ENCODE measurements at places on chromosomes 13 and 19. TPM values are rescaled to one million over a fixed set of nuclear protein-coding genes. Genes with fewer than 3 reads are reported as not detected.

DNA sequence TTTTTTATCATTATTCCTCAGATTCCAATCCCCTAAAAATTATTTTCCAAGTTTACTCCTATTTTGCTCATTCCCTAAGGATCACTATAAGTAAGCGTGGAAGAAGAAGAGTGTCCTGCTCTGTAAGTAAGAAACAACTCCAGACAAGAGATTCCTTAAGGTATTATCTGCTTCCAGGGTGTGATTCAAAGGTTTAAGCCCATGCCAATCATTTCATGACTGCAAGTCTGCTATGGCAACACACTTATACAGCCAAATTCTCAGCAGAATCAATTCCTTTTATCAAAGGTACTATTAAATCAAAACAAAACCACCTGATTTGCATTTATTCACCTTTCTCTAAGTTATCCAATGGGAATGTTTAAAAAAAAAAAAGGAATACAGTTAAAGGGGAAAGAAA lies 43.7 kb downstream of the FOXO1 start:
- no peak overlapping the region for H3K27ac ChIP-seq
- H3K36me3 ChIP-seq = no peaks in the 10 kb centered on the region
- peaks cover 81% of the 10 kb centered on the region for H3K4me1 ChIP-seq

GRCh38 chr13:99307247-99307646 lies at the start of gene GPR183:
TSS of gene GPR183 (minus strand) at chr13:99307399. CDS start at chr13:99296145, 11,254 bp downstream.
- peak within 1 kb of the TSS; percentile 50 for H3K4me3 ChIP-seq
- H3K4me1 ChIP-seq = peaks cover 77% of the 10 kb centered on the region
- peak within 1 kb of the TSS; percentile 71 for H3K27ac ChIP-seq
- no peaks in the 10 kb centered on the region for H3K36me3 ChIP-seq
- H3K27me3 ChIP-seq = no peaks in the 10 kb centered on the region

GRCh38 chr19:12668932-12669269 lies 2.3 kb downstream of the WDR83 start:
- H3K4me3 ChIP-seq = peak overlapping the region; percentile 71
- H3K4me1 ChIP-seq = peaks cover 43% of the 10 kb centered on the region
- peak; percentile 64 for DNase-seq
- no peaks in the 10 kb centered on the region for H3K27me3 ChIP-seq

- no peaks in the 10 kb centered on the region for H3K4me1 ChIP-seq
- H3K4me3 ChIP-seq = no peak overlapping the region
- no peak for DNase-seq
These were observed 93.1 kb downstream of the KL start for GRCh38 chr13:33109271-33109697.

DNA sequence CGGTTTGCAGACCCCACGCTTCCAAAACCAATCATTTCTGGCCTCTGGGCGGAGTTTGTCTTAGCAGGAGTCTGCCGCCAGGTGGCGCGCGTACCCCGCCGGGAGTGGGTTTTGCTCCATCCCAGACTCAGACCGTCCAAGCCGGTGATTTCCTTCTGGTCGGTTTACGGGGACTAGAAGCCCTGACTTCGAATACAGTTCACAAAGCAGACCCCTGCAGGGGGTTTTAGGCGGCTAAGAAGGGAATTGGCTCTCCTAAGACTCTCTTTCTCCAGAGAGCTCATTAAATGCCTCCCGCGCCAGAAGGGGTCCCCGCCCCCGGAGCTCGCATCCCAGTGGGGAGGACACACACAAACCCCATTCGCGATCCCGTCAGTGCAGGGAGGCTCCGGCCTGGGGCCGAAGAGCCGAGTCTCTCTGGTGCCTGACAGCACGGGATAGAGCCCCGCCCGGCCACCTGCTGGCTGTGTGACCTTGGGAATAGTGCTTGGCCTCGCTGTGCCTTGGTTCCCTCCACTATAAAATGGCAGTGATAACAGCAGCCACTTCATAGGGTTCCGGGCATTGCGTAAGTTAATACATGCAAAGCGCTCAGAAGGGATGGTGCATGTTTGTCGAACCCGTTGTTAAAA lies 8.6 kb upstream of the NUP62 start:
- peaks cover 15% of the 10 kb centered on the region for H3K4me1 ChIP-seq
- no peak overlapping the region for H3K27ac ChIP-seq
- no peaks in the 10 kb centered on the region for H3K36me3 ChIP-seq
- DNase-seq = peak; percentile 74
- peak overlapping the region; percentile 49 for H3K4me3 ChIP-seq
- H3K27me3 ChIP-seq = no peaks in the 10 kb centered on the region

DNA sequence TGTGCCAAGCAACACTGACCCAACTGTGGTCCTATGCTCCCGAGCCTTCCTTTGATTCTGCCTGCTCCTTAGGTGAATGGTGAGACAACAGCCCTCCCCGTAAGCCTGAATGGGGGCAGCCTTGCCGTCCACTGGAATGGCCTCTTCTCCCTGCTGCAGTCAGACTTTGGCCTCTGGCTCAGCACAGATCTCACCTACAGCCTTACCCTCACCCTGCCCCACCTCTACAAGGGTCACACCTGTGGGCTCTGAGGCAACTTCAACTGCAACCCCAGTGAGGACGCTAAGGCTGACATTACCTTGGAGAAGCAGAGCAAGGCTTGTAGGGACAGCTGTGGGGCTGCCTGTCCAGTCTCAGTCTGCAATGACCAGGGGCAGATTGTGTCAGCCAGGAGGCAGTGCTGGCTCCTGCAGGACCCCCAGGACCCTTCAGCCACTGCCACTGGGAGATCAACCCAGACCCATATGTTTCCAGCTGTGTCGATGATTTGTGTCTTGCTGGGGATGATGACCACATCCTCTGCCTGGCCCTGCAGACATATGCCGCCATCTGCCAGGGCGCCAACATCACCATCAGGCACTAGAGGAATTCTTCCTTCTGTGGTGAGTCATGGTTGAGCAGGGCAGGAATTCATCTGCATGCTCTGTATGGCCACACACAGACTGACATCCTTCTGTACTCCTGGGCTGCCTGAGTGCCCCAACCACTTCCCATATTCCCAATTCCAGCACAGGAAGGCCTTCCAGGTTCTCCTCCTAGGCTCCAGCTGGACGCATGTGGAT lies 27.3 kb upstream of the FXYD3 start:
- H3K4me3 ChIP-seq = no peak overlapping the region
- no peak for DNase-seq
- no peaks in the 10 kb centered on the region for H3K36me3 ChIP-seq
- H3K4me1 ChIP-seq = peaks cover 22% of the 10 kb centered on the region

- no peaks in the 10 kb centered on the region for H3K27me3 ChIP-seq
- H3K36me3 ChIP-seq = no peaks in the 10 kb centered on the region
- H3K4me1 ChIP-seq = no peaks in the 10 kb centered on the region
- no peak overlapping the region for H3K27ac ChIP-seq
- no peak overlapping the region for H3K4me3 ChIP-seq
- no peak for DNase-seq
These were observed 147.8 kb downstream of the SLITRK6 start for GRCh38 chr13:85651440-85651839.

- no peaks in the 10 kb centered on the region for H3K4me1 ChIP-seq
- H3K36me3 ChIP-seq = no peaks in the 10 kb centered on the region
- H3K4me3 ChIP-seq = no peak overlapping the region
- DNase-seq = no peak
- no peak overlapping the region for H3K27ac ChIP-seq
These were observed 15.8 kb upstream of the TUBGCP3 start for GRCh38 chr13:112603641-112604225.

DNA sequence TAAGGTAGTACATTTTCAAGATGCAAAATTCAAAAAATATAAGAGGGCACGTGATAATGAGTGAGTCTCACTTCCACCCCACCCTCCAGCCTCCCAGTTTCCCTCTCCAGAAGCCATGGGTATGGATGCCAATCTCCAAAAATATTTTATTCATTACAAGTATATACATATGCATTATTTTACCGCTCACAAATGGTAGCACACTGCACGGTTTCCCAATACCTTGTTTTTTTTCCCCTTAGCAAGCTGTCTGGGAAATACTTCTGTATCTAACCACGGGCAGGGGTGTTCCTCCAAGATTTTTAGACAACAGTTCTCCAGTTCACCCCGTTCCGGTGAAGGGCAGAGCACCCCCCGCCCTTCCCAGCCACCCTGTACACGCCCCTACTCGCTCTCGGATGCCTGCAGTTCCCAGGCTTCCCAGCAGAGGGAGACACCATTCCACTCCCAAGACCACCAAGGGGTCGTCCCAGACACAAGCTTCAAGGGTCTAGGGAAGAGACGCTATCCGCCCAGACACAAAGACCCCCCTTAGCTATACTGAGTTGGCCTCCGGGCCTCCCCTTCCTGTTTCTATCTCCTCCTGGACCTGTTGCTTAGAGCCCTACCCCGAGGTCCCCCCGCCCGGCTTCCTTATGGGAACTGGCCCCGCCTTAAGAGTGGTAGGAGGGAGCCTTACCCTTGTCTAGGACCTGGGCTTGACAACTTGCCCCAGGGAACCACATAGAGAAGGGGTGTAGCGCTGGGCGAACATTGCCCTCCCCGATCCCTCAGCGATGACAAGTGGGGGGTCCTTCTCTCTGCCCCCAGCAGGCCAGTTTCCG lies 1.1 kb upstream of the FXYD3 start:
- no peaks in the 10 kb centered on the region for H3K36me3 ChIP-seq
- H3K27me3 ChIP-seq = no peaks in the 10 kb centered on the region
- H3K27ac ChIP-seq = no peak overlapping the region
- no peak overlapping the region for H3K4me3 ChIP-seq
- peaks cover 8% of the 10 kb centered on the region for H3K4me1 ChIP-seq

- no peak overlapping the region for H3K4me3 ChIP-seq
- H3K27ac ChIP-seq = no peak overlapping the region
- no peaks in the 10 kb centered on the region for H3K4me1 ChIP-seq
- no peaks in the 10 kb centered on the region for H3K27me3 ChIP-seq
- no peaks in the 10 kb centered on the region for H3K36me3 ChIP-seq
- DNase-seq = no peak
These were observed 718.5 kb downstream of the UQCRFS1 start for GRCh38 chr19:28494461-28494860.

GRCh38 chr19:55189403-55189835 lies 9.3 kb upstream of the SYT5 start:
- no peaks in the 10 kb centered on the region for H3K27me3 ChIP-seq
- no peaks in the 10 kb centered on the region for H3K4me1 ChIP-seq
- H3K4me3 ChIP-seq = no peak overlapping the region
- H3K36me3 ChIP-seq = no peaks in the 10 kb centered on the region

The RASIP1 gene
- 0.20 TPM for total RNA-seq

The RUBCNL gene
- not detected for total RNA-seq

The ZFP30 gene
- total RNA-seq = 11.4 TPM

The ADAMTSL5 gene
- 2.3 TPM for total RNA-seq

The KLK8 gene
- total RNA-seq = not detected

Measured in CD8-positive, alpha-beta memory T cell (primary cell).